ENCODE measurements at places on chromosomes 6 and 20.
A peak's percentile ranks its signal among the peaks of the same experiment; 100 is the strongest.

DNA sequence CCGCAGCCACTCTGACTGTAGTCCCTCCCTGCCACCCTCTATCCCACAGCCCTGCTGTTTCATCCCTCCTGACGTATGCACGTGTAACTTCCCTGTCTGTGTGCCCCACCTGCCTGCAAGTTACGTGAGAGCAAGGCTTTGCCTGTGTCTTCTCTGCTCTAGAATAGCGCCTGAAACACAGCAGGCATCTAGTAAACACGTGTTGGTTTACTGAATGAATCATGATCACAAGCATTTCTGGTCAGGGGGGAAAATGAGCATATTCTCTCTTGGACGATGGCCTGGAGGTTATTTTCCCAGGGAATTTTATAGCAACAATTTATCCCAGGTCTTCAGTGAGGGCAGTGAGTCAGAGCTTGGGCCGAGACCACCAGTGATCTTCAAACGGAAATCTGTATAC lies 38.3 kb downstream of the PSMG4 start:
- no peak for DNase-seq

GRCh38 chr6:53159558-53159957 lies 10.9 kb upstream of the GCM1 start:
- DNase-seq = no peak

DNA sequence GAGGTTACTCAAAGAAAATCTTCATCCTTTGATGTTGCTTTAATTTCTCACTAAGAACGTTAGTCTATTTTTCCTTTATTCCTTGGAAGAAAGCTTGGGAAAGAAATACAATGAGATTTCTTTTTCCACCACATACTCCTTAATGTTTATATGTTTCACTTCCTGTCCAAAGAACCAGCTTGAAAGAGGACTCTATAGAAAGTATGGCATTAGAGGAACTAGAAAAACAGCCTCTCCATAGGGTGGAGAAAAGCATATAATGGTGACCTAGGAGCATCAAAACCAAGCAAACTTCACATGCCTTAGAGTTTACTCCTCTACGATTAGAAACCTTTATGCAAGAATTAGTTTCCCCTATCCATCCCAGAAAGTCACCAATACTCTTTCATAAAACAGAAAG lies 131.1 kb downstream of the OPRM1 start:
- DNase-seq = no peak

DNA sequence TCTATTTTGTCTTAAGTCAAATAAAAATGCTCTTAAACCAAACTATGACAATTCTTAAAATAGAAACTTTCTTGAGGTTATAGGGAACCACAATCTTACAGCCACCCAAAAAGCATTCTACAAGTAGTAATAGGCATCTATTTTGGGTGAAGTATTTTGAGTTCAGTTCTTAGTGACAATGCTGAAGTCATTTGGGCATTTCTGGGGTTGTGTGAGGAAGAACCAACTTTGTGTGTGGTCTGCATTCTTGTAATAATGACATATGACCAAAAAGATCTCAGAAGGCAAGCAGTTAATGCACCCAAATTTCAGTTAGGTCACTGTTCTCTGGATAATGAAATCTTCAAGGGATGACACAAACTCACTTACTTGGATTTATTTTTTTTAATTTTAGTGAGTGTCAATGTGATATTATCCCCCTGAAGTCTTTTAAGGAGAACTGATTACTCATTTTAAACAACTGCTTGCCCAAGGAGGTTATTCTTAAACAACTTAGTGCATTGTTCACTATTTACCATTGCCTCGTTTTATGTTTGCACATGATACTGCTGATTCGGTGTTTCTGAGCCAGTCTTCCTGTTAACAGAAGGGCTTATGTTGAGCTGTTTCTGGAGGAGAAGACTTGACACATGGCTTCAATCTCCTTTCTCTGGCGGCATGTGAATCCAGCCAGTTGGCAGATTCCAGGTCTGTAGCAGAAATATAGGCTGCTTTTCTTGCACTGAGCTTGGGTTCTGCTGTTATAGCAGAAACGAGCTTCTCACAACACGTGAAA lies 618.9 kb downstream of the BCKDHB start:
- no peak for DNase-seq

DNA sequence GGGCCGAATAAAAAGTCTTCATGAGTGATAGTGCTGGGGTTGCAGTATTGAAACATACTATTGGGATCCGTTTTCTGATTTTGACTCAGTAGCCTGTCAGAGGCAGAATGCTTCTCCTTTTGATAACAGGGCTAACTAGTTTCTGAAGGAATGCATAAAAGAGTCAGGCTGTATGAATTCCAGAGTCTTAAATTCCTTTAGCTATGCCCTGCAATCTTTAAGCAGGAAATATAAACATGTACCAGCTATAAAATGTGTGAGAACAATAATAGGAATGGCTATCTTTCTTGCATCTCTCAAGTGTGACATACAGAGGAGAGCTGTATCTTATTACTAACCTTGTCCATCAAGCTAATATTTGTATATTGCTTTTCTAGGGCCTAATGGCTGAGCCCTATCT lies 917.1 kb downstream of the KIF16B start:
- no peak for DNase-seq

DNA sequence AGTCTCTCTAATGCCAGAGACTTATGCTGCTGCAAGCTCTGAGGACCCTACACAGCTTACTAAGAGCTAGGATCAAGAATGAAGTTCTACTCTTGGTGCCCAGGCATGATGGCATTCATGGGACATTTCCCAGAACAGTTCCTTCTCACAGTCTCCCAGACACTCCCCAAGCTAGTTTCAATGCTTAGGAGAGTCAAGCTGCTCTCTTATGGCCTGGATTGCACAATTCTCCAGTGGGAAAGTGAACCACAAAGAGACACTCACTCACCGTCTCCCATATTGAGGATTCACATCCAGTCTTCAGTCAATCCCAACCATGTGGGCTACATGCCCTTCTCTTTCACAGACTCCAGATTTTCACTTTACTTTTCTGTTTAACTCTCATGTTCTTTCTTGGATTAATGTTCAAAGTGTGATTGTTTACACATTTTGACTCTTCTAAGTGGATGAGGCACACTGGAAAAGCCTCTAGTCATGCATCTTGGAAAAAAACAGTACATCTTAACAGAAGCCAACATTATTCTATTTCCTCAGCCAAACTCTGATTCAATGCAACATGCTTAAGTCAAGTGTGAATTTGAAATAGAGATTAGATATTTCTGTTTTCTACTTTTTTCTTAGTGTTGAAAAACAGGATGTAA lies 447.8 kb upstream of the BTBD3 start:
- no peak for DNase-seq

- no peak for DNase-seq
Observed at GRCh38 chr20:23663180-23663579, 25.4 kb upstream of the CST3 start.

DNA sequence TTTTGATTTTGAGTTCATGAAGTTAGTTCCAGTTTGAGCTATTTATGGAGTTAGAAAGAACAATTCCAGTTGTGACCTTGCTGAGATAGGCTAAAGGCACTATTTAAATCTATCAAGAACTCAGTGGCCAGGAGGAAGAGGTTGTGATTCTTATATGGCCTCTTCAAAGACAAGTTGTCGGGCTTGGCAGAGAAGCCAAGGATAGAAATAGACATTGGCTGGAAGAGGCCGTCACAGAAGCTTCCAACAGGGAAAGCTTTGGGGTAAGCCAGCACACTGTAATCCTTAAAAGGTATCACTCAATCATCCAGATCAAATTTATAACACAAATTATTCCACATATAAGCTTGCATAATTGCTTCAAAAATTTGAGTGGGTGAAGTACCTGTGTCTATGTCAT lies 286.1 kb downstream of the SYNE1 start:
- no peak for DNase-seq

GRCh38 chr6:24924580-24925356 lies 11.0 kb downstream of the RIPOR2 start:
- DNase-seq = no peak

DNA sequence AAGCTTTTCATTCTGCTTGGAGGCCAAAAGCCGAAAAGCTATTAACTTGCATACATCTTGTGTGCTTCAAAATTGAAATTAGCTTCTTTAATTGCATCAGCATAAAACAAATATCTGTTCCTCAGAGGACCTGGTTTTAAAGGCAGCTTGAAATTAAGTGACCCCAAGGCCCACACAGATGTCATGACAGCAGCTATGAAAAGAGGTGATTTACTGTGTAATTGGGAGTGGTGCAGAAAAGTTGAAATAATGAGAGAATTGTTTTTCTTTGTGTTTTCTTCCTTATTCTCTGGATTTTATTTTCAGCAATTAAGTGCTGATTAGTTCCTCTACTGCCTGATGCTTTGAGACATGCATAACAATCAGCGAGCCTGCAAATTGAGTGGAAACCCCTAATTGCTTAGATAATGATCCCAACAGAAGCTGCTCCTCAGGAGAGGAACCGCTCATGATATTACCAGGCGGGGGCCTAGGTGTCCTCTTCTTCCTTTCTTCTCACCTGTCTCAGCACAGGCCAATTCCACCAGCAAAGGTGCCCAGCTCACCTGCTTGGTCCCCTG lies 34.1 kb upstream of the GGTLC1 start:
- no peak for DNase-seq

GRCh38 chr6:82086944-82087343 lies 160.6 kb downstream of the IBTK start:
- DNase-seq = no peak

DNA sequence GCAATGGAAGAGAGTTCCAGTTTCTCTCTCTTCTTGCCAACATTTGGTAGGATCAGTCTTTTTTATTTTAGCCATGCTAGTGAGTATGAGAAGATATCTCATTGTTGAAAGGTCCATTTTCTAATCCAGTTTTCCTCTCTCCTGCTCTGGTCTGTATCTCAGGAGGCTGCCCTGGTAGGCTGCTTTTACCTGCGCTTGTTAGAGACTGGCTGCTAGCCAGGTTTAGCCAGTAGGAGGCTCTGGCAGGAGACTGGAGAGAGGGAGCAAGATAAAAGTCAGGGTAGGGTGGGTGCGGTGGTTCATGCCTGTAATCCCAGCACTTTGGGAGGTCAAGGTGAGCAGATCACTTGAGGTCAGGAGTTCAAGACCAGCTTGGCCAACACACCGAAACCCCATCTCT lies 68.6 kb upstream of the FOXP4 start:
- no peak for DNase-seq

- DNase-seq = no peak
Observed at GRCh38 chr6:167426651-167427050, 101.8 kb downstream of the TTLL2 start.

DNA sequence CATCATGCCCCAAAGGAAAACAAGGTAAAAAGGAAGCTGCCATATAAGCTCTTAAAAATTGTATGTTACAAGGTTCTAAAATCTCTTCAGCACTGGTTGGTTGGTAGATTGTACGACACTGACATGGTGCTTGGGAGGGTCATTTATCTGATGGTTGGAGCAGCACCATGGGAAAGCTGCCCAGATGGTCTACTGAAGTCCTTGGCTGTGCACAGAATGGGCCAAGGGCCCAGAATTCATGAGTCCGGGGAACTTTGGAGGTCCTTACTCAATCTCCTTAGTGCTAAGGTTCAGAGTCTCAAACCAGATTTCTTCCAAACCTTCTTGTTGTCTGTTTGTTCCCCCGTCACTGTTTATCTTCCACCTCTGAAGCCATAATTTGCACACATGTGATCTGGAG lies 314.4 kb downstream of the ESR1 start:
- DNase-seq = no peak

DNA sequence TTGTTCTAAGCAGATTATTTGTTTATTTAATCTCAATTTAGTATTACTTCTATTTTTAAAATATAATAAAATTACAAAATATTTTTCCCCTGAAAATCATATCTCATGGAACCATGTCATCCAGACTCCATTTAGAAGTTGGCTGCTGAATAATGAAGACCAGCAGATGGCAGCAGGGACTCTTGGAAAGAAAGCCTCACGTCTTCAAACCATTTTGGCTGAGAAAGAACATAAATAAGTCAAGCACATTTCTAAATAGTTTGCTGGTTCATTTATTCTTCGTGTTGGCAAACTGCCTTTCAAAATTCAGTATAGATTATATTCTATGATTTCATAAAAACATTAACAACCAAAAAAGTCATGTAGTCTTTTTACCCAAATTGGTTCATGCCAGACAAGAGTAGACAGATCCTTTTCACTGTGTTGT lies 71.7 kb downstream of the RCAN2 start:
- peak; percentile 14 for DNase-seq

GRCh38 chr6:37357288-37357687 lies 3.5 kb downstream of the RNF8 start:
- DNase-seq = no peak

GRCh38 chr20:7650086-7650879 lies 290.0 kb downstream of the HAO1 start:
- no peak for DNase-seq

DNA sequence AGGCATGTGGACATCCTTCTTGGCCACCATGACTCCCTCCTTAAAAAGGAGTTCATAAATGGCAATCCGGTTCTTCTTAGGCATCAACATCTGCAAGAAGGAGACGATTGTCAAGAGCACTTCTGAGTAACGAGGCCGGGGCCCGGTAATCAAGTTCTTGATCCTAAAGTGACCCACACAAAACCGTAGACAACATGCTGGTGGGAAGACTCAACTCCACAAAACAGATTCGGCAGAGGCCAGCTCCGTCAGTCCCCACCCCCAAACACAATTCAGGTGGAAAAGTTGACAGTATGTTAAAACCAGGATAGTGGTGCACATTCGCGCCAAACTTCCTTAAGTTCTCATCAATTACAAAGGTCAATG lies 754 bp downstream of the RPS10 start:
- DNase-seq = no peak

DNA sequence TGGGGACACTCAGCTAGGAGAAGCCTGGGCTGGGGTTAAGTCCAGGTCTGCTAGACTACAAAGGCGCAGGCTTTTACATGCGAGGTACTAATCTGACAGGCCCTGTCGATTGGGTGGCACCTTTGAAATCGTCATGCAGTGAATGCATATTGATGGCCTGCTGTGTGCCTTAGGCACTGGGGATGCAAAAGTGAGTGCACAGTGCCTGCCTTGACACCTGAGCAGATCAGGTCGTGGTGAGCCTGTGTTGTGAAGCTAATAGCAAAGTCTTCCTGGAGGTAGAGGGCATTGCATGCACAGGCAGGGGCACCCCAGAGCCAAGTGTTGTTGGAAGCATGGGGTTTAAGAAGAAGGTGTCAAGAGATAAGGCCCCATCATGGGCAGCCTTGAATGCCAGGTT lies 16.9 kb downstream of the LRRC1 start:
- no peak for DNase-seq

DNA sequence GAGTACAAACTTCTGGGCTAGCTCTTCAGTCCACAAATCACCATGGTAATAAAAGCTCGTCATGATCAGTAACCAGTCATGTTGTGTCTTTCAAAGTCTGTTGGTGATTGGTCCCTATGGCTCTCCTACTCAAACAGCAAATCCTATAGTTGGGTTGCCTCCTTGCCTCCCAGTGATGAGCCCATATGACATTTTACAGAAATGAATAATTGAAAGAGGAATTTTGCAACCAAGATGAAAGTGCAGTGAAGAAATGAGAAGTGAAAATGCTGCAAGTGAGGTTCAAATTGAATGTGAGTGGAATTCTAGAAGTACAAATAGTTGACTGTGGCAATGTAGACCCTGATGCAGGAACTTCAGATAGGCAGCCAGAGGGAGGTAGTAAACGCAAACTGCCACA lies 5.1 kb upstream of the SIRPD start:
- DNase-seq = no peak

GRCh38 chr6:159640722-159641482 lies 52.1 kb downstream of the SOD2 start:
- no peak for DNase-seq
